ENCODE measurements at places on chromosomes 6 and 20. TPM values are rescaled to one million over a fixed set of nuclear protein-coding genes. Genes with fewer than 3 reads are reported as not detected.

Gene ALDH8A1
- 1.1 TPM for total RNA-seq

Gene PRKN
- total RNA-seq: not detected

Gene TREML2
- not detected for total RNA-seq

Gene PRL
- total RNA-seq: not detected

Gene FAM184A
- total RNA-seq: 0.85 TPM

Gene LGSN
- total RNA-seq: not detected

Gene IPCEF1
- total RNA-seq: 0.57 TPM

All from PC-9 (cell line).